Activated T-cell treated with anti-CD3 and anti-CD28 coated beads, Interleukin-2, amount 50 U/mL, for 72 hours (primary cell): ENCODE measurements at places on chromosomes 4 and X.
A peak's percentile ranks its signal among the peaks of the same experiment; 100 is the strongest.

DNA sequence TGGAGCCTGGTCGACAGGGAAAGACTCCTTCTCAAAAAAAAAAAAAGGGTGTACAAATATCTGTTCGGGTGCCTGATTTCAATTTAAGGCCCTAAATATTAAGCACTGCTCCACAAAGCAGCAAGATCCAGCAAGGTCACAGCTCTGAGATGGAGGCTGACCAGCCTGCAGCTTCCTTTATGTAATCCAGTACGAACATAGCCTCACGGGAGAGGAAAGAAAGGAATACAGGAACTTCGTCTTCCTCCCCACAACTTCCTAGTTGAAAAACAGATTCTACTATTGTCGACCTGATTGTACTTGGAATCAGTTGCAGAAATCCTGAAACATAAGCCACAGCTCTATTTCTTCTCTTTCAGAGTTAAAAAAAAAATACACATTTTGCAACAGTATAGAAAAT is 53.5 kb upstream of the TBC1D9 start:
- no peak for DNase-seq

DNA sequence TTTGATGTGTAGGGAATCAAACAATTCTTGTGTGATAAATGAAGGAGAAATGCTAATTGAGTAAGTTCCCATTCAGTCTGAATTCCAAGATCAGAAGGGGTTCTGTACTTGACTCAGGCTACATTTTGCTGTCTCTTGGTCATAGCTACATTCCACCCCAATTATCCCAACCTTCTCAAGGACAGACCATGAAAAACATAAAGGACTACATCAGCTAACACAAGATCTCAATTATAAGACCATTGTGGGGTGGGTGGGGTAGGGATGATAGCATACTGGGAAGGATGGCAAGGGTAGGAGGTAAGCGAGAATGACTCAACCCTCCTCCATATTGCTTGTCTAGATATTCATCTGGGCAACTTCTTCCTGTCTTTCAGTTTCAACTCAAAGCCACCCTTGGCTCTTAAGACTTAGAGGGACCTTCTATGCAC is 87.4 kb upstream of the ETNPPL start:
- DNase-seq: no peak

GRCh38 chr4:149264093-149264733 is 551.4 kb downstream of the IQCM start:
- DNase-seq: peak; percentile 2

DNA sequence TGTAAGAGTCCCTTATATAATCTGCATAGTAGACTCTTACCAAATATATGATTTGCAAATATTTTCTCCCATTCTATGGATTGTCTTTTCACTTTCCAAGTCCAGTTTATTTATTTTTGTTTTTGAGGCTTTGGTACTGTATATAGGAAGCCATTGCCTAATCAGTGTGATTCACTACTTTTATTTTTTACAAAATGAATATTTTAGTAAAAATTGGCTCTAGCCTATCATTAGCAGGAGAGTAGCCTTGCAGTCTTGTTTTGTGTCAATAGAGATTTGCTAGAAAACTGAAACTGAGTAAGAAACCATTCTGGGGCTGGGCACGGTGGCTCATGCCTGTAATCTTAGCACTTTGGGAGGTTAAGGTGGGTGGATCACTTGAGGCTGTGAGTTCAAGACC is 199.9 kb upstream of the MAB21L2 start:
- DNase-seq: no peak

DNA sequence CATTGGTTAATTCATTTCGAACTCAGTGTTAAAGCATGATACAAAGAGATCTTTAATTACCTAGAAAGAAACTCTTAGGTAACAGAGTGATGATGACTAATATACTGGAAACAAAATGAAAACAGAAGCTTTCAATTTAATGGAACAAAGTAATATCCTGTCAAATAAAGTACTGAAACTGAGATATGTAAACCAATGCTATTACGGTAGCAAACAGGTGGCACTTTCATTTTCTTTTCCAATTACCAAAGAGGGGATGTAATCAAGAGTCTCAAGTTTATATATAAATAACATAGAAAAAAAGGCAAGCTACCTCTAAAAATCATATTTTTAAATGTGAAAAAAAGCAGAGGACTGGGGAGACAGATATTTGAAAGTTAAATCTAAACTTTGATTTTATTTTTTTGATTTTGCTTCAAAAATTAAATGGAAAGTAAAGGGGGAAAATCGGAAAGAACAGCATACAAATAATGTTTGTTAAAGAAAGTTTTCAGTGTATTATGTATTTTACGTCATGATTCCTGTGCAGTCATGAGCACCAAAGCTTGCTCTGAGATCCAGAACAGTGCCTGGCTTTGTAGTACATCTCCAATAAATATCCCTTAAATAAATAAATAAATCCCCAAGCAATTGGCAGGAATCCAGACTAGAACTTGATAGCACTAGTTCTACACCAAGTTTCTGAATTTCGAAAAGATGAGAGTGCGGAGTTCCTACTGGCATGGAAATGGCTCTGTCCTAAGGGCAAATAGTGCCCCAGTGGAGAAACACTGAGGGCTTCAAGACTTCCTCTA is 25.0 kb upstream of the RAPGEF2 start:
- no peak for DNase-seq
